ENCODE measurements at places on chromosomes 4 and X.

DNA sequence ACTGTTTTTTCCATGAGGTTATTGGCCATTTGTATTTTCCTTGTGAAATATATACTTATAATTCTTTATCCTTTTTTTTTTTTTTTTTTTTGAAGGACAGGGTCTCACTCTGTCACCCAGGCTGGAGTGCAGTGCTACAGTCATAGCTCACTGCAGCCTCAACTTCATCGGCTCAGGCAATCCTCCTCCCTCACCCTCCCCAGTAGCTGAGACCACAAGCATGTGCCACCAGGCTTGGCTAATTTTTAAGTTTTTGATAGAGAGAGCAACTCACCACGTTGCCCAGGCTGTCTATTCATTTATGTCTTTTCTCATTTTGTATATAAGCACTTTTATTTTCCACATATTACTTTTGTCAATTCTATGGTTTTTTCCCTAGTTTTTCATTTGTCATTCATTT is 16.8 kb downstream of the RBPJ start:
- DNase-seq, result no peak

DNA sequence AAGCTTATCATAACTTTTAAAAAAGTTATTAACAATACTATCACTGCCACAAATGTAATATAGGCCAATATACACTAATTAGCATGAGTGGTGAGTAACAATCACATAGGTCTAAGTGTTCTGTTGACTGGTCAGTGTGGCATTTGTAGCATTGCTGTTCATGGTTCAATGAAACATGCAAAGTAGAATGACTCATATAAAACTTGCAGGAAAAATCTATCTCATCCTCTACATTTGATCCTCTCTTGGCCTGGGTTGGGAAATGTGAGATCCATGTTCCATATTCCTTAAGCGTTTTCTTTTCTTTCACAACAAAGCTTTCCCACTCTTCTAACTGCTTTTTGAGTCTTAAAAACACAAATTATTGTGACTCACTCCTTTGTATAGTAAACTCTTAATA is 1418.7 kb downstream of the FSTL5 start:
- no peak for DNase-seq

- DNase-seq, result peak; percentile 18
Observed at GRCh38 chr4:52890521-52890791, 28.3 kb downstream of the RASL11B start.

- DNase-seq, result no peak
Observed at GRCh38 chrX:144327495-144327894, 443.6 kb downstream of the UBE2NL start.

- DNase-seq, result peak; percentile 7
Observed at GRCh38 chrX:110853610-110854009, 58.0 kb upstream of the CHRDL1 start.

GRCh38 chr4:85154591-85154990 is 188.1 kb upstream of the WDFY3 start:
- DNase-seq, result no peak

GRCh38 chr4:113452868-113453620 is 308.5 kb downstream of the CAMK2D start:
- DNase-seq, result no peak

DNA sequence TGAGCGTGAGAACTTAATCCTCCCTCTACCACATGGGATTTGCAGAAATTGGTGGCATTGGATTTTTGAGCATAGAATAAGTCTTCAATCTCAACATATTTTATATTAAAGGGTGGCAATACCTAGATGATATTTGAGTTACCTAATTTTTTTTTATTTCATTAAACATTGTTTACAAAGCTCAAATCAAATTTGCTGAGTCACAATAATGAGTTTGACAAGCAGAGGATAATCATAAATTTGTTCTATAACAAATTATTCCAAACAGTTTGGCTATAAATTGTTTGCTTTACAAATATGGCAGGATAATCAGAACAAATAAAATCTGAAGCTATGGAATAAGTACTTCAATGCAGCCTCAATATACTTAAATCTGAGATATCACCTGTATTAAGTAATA is 22.7 kb downstream of the EMCN start:
- DNase-seq, result no peak

GRCh38 chr4:165604181-165604580 is 225.4 kb downstream of the CPE start:
- DNase-seq, result no peak

DNA sequence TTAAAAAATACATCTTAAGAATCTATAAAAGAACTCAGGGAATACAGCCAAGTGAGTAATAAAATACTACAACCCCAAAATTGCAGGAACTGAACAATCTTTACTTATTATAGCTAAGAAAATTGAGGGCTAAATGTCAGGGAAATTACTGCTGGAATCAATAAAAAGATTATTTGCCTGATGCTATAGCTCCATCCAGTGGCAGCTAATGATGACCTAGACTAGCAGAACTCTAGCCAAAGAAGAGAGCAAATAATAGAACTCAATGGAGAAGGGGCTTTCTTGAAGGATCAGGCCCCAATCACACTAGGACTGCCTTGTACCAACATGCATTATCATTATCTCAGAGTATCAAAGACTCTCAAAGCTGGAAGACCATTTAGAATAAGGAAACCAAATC is 85.0 kb upstream of the FAM241A start:
- peak; percentile 5 for DNase-seq

DNA sequence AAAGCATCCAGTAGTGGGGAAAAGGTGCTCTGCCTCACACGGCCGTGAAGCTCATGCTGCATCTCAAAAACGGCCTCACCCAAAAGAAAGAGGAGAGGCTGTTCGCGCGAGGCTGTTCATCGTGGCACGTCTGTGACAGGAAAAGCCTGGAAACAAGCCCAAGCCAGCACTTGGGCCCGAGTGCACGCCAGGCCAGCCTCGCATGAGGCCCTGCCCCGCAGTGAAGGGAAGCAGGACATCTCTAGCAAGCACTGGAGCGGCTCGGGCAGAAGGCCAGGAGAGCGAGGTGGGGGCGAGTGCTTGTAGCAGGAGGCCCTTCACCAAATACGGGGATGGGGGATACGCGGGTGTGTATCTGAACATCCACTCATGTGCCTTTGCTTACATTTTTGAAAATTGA is 39.9 kb upstream of the MXD4 start:
- no peak for DNase-seq

DNA sequence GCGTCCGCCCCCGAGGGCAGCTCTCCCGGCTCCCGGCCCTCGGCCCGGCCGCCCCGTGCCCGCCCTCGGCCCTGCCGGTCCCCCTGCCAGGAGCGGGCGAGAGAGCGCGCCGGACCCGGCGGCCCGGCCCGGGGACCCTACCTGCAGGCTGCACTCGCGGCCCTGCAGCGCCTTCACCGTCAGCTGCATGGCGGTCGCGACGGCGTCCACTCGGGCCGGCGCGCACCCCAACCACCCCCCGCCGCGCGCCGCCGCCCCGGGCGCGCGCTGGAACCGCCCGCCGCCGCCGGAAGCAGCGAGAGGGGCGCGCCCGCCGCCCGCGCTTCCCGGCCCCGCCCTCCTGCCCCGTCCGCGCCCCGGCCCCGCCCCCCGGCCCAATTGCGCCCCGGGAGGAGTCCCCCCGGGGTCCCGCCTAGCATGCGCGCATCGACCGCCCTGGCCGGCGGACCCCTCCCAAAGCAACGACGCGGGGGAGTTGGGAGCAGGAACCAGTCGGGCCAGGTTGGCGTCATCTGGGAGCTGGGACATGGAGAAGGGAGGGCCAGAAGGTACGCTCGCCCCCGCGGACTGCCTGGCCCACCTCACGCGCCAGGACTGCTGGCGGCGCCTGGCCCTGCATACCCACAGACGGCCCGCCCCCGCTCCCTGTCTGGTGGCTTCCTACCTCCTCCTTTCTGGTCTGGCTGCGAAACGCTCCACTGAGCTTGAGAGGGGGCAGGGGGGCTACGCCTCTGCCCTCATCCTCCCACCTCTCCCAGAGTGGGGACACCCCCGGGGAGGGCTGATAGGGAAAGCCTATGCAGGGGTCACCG is at the start of gene UBL4A:
Gene UBL4A, minus strand, starts transcription at position 220 of the 812 bp plus-strand sequence. Its CDS starts 31 bp downstream, at position 189.
- peak; percentile 55 for DNase-seq

- no peak for DNase-seq
Observed at GRCh38 chr4:76615999-76616398, 181.0 kb downstream of the SHROOM3 start.

DNA sequence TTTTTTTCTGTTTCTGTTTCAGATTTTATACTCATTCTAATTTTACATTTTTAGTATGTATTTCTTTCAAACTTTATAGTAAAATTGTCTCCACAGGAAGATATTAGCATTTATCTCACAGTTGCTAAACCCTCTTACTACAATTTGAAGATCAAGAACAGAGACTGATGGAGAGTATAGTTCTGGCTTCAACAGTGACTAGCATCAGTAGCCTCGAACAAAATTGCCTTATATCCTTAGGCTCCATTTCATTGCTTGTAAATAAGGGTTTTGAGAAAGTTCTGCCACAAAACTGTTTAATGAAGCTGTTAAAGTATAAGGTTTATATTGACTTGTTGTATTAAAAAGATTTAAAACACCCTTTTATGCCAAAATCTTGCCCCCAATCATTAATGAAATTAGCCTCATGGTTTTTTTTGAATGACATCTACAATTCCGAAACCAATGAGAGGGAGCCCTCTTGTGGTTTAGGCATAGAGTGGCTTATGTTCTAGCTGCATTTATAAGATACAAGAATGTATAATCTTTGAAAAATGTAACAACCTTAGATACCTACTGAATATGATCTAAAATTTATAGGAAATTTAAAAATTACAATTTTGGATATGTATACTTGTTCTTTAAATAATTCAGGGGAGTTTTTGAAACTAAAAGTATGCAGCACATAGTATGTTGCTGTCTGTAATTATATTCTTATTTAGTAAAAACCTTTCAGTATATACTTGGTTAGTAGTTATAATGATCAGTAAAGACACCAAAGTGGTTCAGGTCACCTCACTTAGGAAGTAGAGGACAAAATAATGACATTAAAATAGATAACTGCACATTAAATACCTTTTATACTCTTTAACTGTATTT is 109.8 kb upstream of the HPGD start:
- peak; percentile 27 for DNase-seq

DNA sequence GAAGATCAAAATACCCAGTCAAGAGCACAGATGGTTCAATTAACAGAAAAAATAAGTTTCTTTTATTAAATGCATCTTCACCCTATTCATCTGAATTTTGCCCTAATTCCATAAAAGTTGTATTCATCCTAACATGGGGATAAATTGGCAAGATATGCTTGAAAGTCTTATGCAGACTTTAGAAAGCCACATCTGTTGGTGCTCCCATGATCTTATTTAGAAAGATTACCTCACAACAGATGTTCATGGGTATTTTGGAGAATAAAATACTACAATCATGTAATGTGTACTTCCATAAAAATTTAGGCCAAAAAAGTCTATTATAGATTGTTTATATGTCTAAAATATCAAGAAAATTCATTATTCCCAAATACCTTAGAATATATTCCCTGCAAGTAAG is 510.3 kb downstream of the TECRL start:
- DNase-seq, result no peak

DNA sequence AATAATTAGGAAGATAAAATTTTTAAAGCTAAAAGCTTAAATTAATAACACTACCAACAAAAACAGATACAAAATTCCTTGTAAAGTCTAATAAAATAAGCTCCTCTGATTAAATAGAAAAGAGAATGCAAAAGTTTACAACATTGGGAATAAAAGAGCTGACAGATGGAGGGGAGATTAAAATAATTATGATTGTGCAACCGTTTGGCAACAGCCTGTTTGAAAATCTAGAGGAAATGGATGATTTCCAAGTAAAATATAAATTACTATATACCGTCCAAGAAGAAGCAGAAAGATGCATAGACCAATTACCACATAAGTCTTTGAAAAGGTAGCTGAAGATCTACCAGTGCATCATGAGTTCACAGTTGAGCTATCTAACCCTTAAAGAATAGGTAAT is 46.4 kb upstream of the VBP1 start:
- DNase-seq, result no peak

DNA sequence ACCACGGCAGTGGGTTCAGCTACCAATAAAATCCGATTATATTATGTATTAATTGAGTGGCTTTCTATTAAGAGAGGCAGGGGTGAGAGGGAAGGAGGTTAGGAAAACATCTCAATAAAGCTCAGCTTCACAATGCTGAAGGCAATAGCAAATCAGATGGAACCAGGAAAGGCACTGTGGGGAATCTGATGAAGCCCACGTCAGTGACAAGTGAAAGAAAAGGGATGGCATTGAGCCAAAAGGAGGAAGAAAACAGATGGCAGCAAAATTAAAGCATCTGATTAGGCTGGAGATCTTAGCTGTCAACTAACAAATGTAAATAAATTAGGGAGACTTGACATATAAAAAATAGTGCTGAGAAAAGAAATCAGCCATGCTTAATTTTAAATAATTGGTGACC is 180.9 kb downstream of the RASL11B start:
- no peak for DNase-seq

DNA sequence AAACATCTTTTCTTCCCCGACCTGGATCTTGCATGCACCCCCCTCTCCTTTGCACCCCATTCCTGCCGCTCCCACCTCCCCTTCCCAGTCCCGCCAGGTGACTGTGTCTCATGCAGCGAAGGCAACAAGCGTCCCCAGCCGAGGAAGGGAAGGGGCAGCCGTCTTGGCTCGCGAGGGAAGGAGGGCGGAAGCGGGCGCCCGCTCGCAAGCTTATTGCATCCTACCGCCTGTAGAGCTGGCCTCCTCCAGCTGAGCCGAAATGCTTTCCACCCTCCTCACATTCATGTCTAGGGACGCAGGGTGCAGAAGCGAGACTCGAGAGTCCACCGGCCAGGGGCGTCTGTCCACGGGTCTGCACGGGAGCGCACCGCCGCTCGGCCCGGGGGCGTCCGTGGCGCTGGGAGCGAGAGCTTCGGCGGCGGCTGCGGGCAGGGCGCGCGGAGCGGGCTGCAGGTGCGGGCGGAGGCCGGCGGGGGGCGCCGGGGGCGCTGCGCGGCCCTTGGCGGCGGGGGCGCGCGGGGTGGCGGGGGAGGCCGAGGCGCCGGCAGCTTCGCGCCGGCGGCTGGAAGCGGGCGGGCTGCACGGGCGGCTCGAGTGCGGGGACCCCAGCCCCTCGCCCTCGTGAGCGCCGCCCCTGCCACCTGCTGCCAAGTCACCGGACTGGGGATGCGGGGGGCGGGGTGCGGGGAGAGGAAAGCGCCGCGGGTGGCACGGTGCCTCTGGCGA is at the start of gene KCNIP4:
Gene KCNIP4, minus strand, starts transcription at position 426 of the 726 bp plus-strand sequence.
- DNase-seq, result no peak

DNA sequence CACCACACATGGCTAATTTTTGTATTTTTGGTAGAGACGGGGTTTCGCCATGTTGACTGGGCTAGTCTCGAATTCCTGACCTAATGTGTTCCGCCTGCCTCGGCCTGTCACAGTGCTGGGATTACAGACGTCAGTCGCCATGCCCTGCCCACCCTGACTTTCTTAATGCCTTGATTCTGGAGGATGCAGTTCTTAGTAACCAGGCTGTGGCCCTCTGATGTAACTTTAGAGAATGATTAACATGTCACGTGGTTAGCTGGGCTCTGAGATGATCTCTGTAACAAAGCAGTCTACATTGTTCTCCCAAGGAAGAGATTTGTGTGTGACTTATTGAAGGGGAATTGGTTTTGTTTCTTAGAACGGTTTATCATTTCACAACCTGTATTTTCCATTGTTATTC is 30.6 kb downstream of the ANK2 start:
- DNase-seq, result no peak

GRCh38 chrX:39242187-39242586 is 440.9 kb downstream of the MID1IP1 start:
- peak; percentile 35 for DNase-seq
